ENCODE measurements at places on chromosomes 7 and 10.

DNA sequence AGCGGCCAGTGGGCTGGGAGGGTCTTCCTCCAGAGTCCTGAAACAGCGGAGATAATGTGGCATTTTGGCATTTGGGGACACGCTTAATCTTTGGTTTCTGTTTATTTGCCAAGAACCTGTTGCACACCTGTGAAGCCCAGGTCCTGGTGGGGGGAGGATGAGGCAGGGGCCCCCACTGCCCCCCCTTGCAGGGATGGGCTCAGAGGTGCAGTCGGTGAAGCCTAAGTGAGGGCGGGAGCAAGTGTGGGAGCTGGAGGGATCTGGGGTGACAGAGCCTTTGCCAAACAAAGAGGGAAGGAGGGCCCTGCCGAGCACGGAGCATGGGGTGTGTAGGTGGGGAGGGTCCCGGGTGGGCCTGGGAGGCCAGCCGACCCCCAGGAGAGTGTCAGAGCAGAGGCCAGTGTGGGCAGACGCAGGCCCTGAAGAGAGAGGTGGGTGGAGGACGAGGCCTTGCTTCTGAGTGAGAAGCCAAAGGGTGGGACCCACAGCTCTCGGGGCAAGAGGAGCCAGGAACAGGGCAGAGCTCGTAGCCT, 62.1 kb upstream of the ADGRA1 start:
- H3K4me3 ChIP-seq: no peak overlapping the region
- peaks cover 2% of the 10 kb centered on the region for H3K27me3 ChIP-seq
- H3K4me1 ChIP-seq: no peaks in the 10 kb centered on the region
- DNase-seq: no peak
- H3K27ac ChIP-seq: no peak overlapping the region

- no peak overlapping the region for H3K4me3 ChIP-seq
- H3K27me3 ChIP-seq: peaks cover 28% of the 10 kb centered on the region
- H3K4me1 ChIP-seq: peaks cover 10% of the 10 kb centered on the region
- H3K36me3 ChIP-seq: no peaks in the 10 kb centered on the region
- DNase-seq: no peak
These were observed 5.9 kb upstream of the CFAP69 start for GRCh38 chr7:90239050-90239449.

GRCh38 chr7:80403686-80404241, 108.1 kb downstream of the GNAT3 start:
- no peak overlapping the region for H3K4me3 ChIP-seq
- no peaks in the 10 kb centered on the region for H3K36me3 ChIP-seq
- no peak for DNase-seq

GRCh38 chr10:8380833-8381496, 326.5 kb downstream of the GATA3 start:
- H3K4me3 ChIP-seq: no peak overlapping the region
- peaks cover 19% of the 10 kb centered on the region for H3K4me1 ChIP-seq
- DNase-seq: no peak
- H3K27ac ChIP-seq: no peak overlapping the region

DNA sequence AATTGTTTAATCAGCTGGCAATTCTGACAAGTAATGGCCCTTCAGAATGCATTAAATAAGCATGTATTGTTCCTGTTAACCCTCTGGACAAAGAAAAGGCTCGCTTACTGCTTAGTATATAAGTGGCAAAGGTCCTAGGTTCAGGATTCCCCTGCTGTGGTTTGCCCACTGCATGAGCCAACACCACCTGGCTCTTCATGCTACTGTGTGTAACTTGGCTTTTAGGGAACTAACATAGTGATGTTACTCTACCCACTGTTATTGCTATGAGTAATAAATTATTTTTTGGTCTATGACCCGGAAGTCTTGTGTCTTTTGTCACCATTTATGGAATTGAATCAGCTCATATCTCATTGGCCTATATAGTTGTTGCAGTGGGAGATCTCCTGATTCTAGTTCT, 791.7 kb upstream of the PHF14 start:
- no peak overlapping the region for H3K4me3 ChIP-seq
- no peaks in the 10 kb centered on the region for H3K36me3 ChIP-seq
- H3K27ac ChIP-seq: no peak overlapping the region
- no peak for DNase-seq
- H3K27me3 ChIP-seq: no peaks in the 10 kb centered on the region

- no peaks in the 10 kb centered on the region for H3K36me3 ChIP-seq
- H3K27me3 ChIP-seq: peaks cover 5% of the 10 kb centered on the region
- DNase-seq: peak; percentile 5
- no peak overlapping the region for H3K27ac ChIP-seq
- H3K4me3 ChIP-seq: no peak overlapping the region
- H3K4me1 ChIP-seq: no peaks in the 10 kb centered on the region
These were observed 12.8 kb upstream of the CXCL12 start for GRCh38 chr10:44397476-44398225.

DNA sequence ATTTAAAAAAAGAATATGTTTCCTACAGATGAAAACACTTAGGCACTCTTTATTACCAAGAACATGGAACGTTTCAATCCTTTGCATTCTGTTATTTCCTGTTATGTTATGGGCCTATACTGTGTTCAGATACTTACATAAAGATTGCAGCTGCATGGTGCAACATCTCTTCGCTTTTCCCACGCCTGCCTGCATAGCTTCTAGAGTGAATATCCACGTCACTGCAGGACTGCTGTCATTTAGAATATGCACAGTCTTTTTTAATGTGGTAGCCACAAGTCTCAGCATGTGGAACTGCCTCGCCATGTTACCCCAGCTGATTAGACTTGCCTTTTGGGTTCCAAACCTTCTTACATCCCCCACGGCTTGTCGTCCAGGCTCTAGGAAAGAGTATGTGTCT, 69.6 kb upstream of the GATA3 start:
- no peak for DNase-seq
- H3K4me3 ChIP-seq: no peak overlapping the region
- H3K4me1 ChIP-seq: peaks cover 1% of the 10 kb centered on the region
- H3K36me3 ChIP-seq: peaks cover 10% of the 10 kb centered on the region
- no peak overlapping the region for H3K27ac ChIP-seq

- DNase-seq: no peak
- H3K36me3 ChIP-seq: no peaks in the 10 kb centered on the region
- no peaks in the 10 kb centered on the region for H3K4me1 ChIP-seq
- no peak overlapping the region for H3K27ac ChIP-seq
- H3K27me3 ChIP-seq: peaks cover 13% of the 10 kb centered on the region
- H3K4me3 ChIP-seq: no peak overlapping the region
These were observed 1.4 kb downstream of the OR6B1 start for GRCh38 chr7:144001543-144001942.

- H3K4me1 ChIP-seq: peaks cover 9% of the 10 kb centered on the region
- DNase-seq: no peak
- no peak overlapping the region for H3K27ac ChIP-seq
- H3K27me3 ChIP-seq: peaks cover 27% of the 10 kb centered on the region
- H3K36me3 ChIP-seq: no peaks in the 10 kb centered on the region
These were observed 62.4 kb downstream of the THNSL1 start for GRCh38 chr10:25078658-25079431.

- H3K27ac ChIP-seq: no peak overlapping the region
- no peaks in the 10 kb centered on the region for H3K4me1 ChIP-seq
- peak; percentile 44 for DNase-seq
These were observed 389.0 kb upstream of the PODXL start for GRCh38 chr7:131945313-131945911.

DNA sequence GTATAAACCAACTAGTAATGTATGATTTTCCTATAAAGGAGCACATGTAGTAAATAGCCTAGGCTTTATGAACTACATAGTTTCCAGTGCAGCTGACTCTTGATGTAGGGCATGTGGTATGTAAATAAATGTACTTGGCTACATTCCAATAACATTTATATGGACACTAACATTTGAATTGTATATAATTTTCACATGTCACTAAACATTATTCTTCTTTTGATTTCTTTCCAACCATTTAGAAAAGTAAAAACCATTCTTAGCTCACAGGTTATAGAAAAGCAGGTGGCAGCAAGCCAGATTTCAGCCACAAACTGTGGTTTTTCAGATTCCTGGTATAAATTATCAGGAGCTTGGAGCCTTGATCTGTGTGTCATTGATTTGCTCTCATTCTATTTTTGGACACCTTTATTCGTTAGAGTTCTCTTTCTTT, 1182.0 kb downstream of the CNTNAP2 start:
- no peaks in the 10 kb centered on the region for H3K4me1 ChIP-seq
- H3K27me3 ChIP-seq: no peaks in the 10 kb centered on the region
- no peaks in the 10 kb centered on the region for H3K36me3 ChIP-seq
- no peak overlapping the region for H3K27ac ChIP-seq
- DNase-seq: no peak

- DNase-seq: no peak
- peak overlapping the region; percentile 99 for H3K27ac ChIP-seq
- H3K4me1 ChIP-seq: peaks cover 25% of the 10 kb centered on the region
- peaks cover 8% of the 10 kb centered on the region for H3K27me3 ChIP-seq
- peaks cover 16% of the 10 kb centered on the region for H3K36me3 ChIP-seq
- peak overlapping the region; percentile 98 for H3K4me3 ChIP-seq
These were observed 509 bp upstream of the ING3 start for GRCh38 chr7:120949998-120950538.

GRCh38 chr7:93046641-93047040, 71.1 kb downstream of the SAMD9 start:
- no peak for DNase-seq
- H3K4me1 ChIP-seq: peaks cover 9% of the 10 kb centered on the region
- H3K27me3 ChIP-seq: no peaks in the 10 kb centered on the region

- peaks cover 88% of the 10 kb centered on the region for H3K27me3 ChIP-seq
- H3K27ac ChIP-seq: no peak overlapping the region
- H3K4me3 ChIP-seq: peak overlapping the region; percentile 29
- no peaks in the 10 kb centered on the region for H3K36me3 ChIP-seq
- DNase-seq: no peak
These were observed 770 bp downstream of the PLXNA4 start for GRCh38 chr7:132575419-132575981.

DNA sequence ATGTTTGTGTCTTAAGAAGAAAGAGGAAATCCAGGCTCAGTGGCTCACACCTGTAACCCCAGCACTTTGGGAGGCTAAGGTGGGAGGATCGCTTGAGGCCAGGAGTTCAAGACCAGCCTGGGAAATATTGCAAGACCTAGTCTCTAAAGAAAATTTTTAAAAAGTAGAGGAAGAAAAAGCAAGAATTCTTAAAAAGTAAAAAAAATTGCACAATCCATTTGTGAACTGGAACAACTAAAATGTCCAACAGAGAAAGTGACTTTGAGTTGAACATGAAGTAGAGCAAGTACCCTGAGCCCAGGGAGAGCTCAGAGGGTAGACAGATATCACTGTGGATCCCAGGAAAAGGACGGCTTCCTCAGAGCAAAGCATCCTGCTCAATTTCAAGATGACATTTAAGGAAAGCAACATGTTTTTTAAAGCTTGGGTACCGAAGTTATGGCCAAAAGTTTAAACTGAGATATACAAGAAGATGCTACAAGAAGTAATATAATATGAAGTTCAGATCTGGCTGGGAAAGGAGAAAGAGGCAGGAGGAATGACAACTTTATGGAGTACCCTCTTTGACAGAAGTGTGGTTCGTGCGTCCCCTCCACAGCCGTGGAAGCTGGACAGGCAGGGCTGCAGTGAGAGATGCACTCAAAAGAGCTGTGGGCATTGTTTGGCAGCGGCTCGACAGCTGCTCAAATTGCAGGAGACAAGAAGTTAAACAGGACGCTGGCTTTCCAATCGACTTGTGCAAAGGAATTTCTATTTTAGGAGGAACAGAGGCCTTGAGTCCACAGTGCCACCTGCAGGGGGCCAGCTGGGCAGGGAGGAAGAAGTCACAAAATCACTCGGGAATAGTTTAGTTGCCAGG, 201.3 kb downstream of the JCAD start:
- H3K36me3 ChIP-seq: no peaks in the 10 kb centered on the region
- H3K4me1 ChIP-seq: no peaks in the 10 kb centered on the region
- no peak overlapping the region for H3K27ac ChIP-seq
- no peak overlapping the region for H3K4me3 ChIP-seq

- no peaks in the 10 kb centered on the region for H3K4me1 ChIP-seq
- no peaks in the 10 kb centered on the region for H3K27me3 ChIP-seq
- no peak overlapping the region for H3K4me3 ChIP-seq
- DNase-seq: no peak
- no peak overlapping the region for H3K27ac ChIP-seq
- no peaks in the 10 kb centered on the region for H3K36me3 ChIP-seq
These were observed 1189.4 kb upstream of the AUTS2 start for GRCh38 chr7:68408873-68409272.

- no peak overlapping the region for H3K27ac ChIP-seq
- H3K27me3 ChIP-seq: no peaks in the 10 kb centered on the region
- no peaks in the 10 kb centered on the region for H3K36me3 ChIP-seq
- no peaks in the 10 kb centered on the region for H3K4me1 ChIP-seq
These were observed 594.5 kb upstream of the DPP6 start for GRCh38 chr7:153457746-153458145.

- no peak overlapping the region for H3K4me3 ChIP-seq
- H3K4me1 ChIP-seq: no peaks in the 10 kb centered on the region
- no peaks in the 10 kb centered on the region for H3K27me3 ChIP-seq
- no peak overlapping the region for H3K27ac ChIP-seq
These were observed 218.3 kb downstream of the SEMA3A start for GRCh38 chr7:83976302-83976701.

GRCh38 chr10:132381741-132382140, 15.3 kb upstream of the PWWP2B start:
- no peak overlapping the region for H3K4me3 ChIP-seq
- DNase-seq: no peak
- H3K27me3 ChIP-seq: no peaks in the 10 kb centered on the region
- H3K4me1 ChIP-seq: peaks cover 12% of the 10 kb centered on the region
- no peaks in the 10 kb centered on the region for H3K36me3 ChIP-seq
- peak overlapping the region; percentile 25 for H3K27ac ChIP-seq

DNA sequence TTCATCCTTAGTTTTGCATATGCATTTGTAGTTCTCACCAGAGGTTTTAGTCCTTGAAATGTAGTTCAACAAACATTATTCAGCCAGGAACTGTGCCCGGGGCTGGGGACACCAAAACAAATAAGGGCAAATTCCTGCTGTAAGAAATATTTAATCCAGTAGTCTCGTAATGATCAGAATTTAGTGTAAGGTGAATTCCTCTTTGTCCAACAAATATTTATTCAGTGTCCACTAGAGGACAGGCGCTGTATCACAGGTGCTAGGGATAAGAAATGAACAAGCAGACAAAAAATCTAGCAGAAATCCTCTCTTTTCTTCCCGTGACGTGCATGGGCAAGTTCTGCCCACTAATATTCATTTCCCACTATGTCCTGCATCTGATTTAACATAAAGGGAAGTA, 17.6 kb downstream of the LGI1 start:
- H3K4me3 ChIP-seq: no peak overlapping the region
- DNase-seq: no peak
- no peak overlapping the region for H3K27ac ChIP-seq
- no peaks in the 10 kb centered on the region for H3K36me3 ChIP-seq
- H3K4me1 ChIP-seq: no peaks in the 10 kb centered on the region
- peaks cover 29% of the 10 kb centered on the region for H3K27me3 ChIP-seq

DNA sequence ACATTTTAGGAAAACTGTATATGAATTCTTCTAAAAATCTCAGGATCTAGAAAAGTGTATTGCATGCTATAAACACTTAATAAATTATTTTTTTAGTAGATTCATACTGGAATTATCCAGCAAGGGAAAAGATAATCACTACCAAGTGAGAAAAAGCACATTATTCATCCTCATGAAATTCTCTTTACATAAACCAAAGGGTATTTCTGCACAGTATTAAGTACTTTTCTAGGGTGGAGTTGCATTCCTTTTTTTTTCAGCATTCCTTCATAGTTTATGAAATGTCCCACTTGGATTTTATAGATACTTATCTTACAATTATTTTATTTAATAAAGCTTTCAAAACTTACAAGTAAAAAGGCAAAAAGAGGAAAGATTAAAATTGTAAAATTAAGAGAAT, 403.3 kb downstream of the HGF start:
- no peaks in the 10 kb centered on the region for H3K36me3 ChIP-seq
- H3K4me1 ChIP-seq: no peaks in the 10 kb centered on the region
- no peak overlapping the region for H3K27ac ChIP-seq
- no peak for DNase-seq

GRCh38 chr10:32417911-32418547, 27.9 kb upstream of the CCDC7 start:
- DNase-seq: no peak
- H3K4me3 ChIP-seq: no peak overlapping the region
- no peaks in the 10 kb centered on the region for H3K27me3 ChIP-seq
- no peak overlapping the region for H3K27ac ChIP-seq
- H3K4me1 ChIP-seq: peaks cover 4% of the 10 kb centered on the region

Data from activated CD8-positive, alpha-beta memory T cell treated with anti-CD3 and anti-CD28 coated beads, Interleukin-2, amount 10 ng/mL, durations not matched to agents 7 days and 5 days (primary cell).